Dorsolateral prefrontal cortex (tissue), 122 donors: ENCODE measurements at places on chromosomes 3 and 15. TPM values are rescaled to one million over a fixed set of nuclear protein-coding genes. Genes with fewer than 3 reads are reported as not detected.

The GHRL gene
- not detected for total RNA-seq

The PLCB2 gene
- total RNA-seq: 34.2 TPM

The PSTPIP1 gene
- total RNA-seq: 6.9 TPM

The GRAMD2A gene
- total RNA-seq: 1.8 TPM
